ENCODE measurements at places on chromosomes 7 and 10. TPM values are rescaled to one million over a fixed set of nuclear protein-coding genes. Genes with fewer than 3 reads are reported as not detected.

Gene FAM131B
- 3.4 TPM for total RNA-seq

Gene ZPBP
- not detected for total RNA-seq

Gene SBDS
- total RNA-seq, result 43.0 TPM

Gene HOGA1
- 0.36 TPM for total RNA-seq

Gene SPDYE8
- total RNA-seq, result not detected

Gene CYP3A7
- total RNA-seq, result not detected

Gene HABP2
- not detected for total RNA-seq

Gene PTF1A
- total RNA-seq, result not detected

Gene HTR5A
- not detected for total RNA-seq

Gene TAC1
- total RNA-seq, result not detected

DNA sequence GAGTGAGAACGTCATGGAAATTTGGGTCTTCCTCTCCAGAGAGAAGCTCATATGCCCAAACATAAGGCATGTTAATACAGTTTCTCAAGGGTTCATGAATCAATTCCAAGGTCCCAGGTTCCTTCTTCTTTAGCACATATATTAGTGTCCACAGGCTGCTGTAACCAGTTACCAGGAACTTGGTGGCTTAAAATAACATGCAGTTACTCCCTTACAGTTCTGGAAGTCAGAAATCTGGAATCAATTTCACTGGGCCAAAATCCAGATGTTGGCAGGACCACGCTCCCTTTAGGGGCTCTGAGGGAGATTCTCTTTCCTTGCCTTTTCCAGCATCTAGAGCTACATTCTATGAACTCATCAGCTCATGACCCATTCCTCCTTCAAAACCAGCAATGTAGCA is 64.8 kb downstream of the MRC1 start:
- H3K4me1 ChIP-seq, result no peaks in the 10 kb centered on the region
- peaks cover 18% of the 10 kb centered on the region for H3K27me3 ChIP-seq
- DNase-seq, result no peak
- H3K36me3 ChIP-seq, result no peaks in the 10 kb centered on the region
- H3K4me3 ChIP-seq, result no peak overlapping the region
- no peak overlapping the region for H3K27ac ChIP-seq

DNA sequence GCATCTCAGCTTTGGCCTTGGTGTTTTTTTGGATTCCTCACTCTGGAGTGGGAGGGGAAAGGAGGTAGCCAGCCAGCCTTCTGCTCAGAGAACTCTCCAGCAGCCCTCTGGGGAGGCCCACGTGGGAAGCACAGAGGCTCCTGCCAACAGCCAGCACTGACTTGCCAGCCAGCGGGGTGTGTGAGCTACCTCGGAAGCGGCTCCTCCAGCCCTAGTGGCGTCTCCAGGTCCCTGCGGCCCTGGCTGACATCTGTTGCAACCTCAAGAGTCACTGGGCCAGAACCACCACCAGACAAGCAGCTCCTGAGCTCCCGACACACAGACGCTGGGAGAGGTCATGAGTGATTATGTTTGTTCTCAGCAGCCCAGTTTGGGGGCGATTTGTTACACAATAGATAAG is 180.2 kb upstream of the FZD8 start:
- no peaks in the 10 kb centered on the region for H3K36me3 ChIP-seq
- no peaks in the 10 kb centered on the region for H3K4me1 ChIP-seq
- peaks cover 3% of the 10 kb centered on the region for H3K27me3 ChIP-seq
- H3K27ac ChIP-seq, result no peak overlapping the region
- no peak overlapping the region for H3K4me3 ChIP-seq
- DNase-seq, result peak; percentile 54

GRCh38 chr7:40909346-40909980 is 774.7 kb downstream of the SUGCT start:
- H3K4me3 ChIP-seq, result no peak overlapping the region
- no peaks in the 10 kb centered on the region for H3K36me3 ChIP-seq
- no peaks in the 10 kb centered on the region for H3K4me1 ChIP-seq

DNA sequence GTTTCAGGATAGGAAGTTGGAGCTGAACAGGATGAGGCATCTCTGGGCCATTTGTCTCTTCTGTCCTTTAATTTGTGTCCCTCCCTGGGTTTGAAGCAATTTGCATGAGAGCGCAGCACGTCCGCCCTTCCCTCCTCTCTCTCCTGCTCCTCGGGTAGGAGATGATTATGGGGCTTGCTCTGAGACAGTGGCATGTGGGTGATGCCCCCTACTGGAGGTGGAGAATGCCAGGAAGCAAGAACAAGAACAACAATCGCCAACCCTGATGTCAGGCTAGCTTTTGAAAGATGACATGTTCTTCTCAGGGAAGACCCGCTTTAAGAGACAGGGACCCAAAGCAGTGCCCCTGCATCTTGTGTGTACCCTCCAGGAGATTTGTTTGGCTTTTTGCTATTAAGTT is 63.9 kb upstream of the LOXL4 start:
- H3K27me3 ChIP-seq, result no peaks in the 10 kb centered on the region
- H3K36me3 ChIP-seq, result no peaks in the 10 kb centered on the region
- no peak overlapping the region for H3K27ac ChIP-seq
- peaks cover 4% of the 10 kb centered on the region for H3K4me1 ChIP-seq

GRCh38 chr10:124145109-124145870 is 51.9 kb upstream of the CHST15 start:
- no peak for DNase-seq
- no peak overlapping the region for H3K27ac ChIP-seq
- H3K36me3 ChIP-seq, result no peaks in the 10 kb centered on the region
- H3K4me1 ChIP-seq, result no peaks in the 10 kb centered on the region

- no peak overlapping the region for H3K27ac ChIP-seq
- no peak overlapping the region for H3K4me3 ChIP-seq
- DNase-seq, result no peak
- no peaks in the 10 kb centered on the region for H3K36me3 ChIP-seq
- no peaks in the 10 kb centered on the region for H3K27me3 ChIP-seq
Measured at GRCh38 chr7:15747301-15747700, 60.8 kb upstream of the MEOX2 start.

DNA sequence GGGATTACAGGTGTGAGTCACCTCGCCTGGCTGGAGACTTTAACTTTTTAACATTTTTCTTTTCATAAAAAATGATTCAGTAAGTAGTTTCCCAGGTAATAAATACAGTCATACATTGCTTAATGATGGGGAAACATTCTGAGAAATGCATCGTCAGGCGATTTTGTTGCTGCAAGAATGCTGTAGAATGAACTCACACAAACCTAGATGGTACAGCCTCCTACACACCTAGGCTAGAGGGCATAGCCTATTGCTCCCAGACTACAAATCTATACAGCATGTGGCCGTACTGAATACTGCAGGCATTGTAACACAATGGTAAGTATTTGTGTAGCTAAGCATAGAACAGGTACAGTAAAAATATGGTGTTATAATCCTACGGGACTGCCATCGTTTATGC is 108.5 kb upstream of the SFMBT2 start:
- H3K4me3 ChIP-seq, result no peak overlapping the region
- H3K27ac ChIP-seq, result no peak overlapping the region
- H3K4me1 ChIP-seq, result no peaks in the 10 kb centered on the region

GRCh38 chr10:126670056-126670894 is at the start of gene C10orf90:
Gene C10orf90 (minus strand): TSS chr10:126670693. CDS start chr10:126670480, 213 bp downstream.
- H3K36me3 ChIP-seq, result no peaks in the 10 kb centered on the region
- H3K27ac ChIP-seq, result no peak within 1 kb of the TSS
- H3K4me3 ChIP-seq, result no peak within 1 kb of the TSS
- DNase-seq, result no peak
- no peaks in the 10 kb centered on the region for H3K27me3 ChIP-seq

DNA sequence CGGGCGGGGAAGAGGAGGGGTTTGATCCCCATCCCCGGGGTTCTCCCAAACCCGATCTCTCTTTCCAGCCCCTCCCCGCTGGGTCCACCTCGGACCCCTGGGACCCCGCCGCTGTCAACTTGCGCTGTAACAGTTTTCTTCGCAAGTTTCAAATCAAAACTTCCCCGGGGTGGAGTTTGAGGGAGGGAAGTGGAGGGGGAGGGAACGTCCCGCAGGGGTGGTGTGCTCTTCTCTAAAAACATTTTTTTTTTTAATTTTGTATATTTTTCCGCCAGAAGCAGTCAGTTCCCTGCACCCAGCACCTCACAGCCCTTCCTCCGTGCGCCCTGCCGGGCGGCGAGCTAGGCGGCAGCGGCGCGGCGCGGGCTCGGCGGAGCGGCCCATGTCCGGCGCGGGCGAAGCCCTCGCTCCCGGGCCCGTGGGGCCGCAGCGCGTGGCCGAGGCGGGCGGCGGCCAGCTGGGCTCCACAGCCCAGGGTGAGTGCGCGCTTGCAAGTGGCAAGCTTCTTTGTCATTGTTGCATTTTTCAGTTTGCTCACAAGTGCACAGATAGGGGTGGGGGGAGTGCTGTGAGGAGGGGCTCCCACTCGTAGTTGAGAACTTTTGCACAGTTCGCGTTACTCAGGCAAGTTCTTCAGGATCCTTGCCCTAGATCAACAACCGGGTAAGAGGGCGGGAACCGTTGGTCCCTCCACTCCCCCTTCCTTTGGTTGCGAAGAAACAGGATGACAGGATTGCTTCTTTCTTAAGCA is 933 bp downstream of the MDFIC start:
- peak; percentile 77 for DNase-seq
- H3K4me1 ChIP-seq, result peaks cover 4% of the 10 kb centered on the region
- H3K4me3 ChIP-seq, result peak overlapping the region; percentile 68
- H3K27ac ChIP-seq, result peak overlapping the region; percentile 77

DNA sequence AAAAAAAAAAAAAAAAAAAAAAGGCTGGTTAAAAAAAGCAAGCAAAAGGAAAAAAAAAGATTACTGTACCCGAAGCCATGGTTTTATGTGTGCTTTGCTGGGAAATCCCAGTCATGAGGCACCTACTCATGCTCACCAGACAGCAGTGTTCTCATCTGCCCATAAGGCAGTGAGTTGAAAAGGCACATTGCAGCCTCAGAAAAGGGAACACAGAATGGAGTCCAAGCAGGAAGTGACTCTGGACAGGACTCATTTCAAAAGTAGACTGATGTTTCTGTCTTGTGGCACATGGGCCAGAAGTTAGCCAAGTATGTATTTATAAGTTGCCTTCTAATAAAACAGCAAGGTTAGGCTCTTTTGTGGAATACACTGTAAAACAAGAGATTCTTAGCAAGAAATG is 40.2 kb downstream of the PDSS1 start:
- peak; percentile 55 for DNase-seq
- H3K4me3 ChIP-seq, result no peak overlapping the region
- H3K27ac ChIP-seq, result no peak overlapping the region
- H3K4me1 ChIP-seq, result no peaks in the 10 kb centered on the region

- no peaks in the 10 kb centered on the region for H3K4me1 ChIP-seq
- no peaks in the 10 kb centered on the region for H3K36me3 ChIP-seq
- no peak for DNase-seq
- H3K27ac ChIP-seq, result no peak overlapping the region
Measured at GRCh38 chr10:122618461-122619165, 58.1 kb downstream of the DMBT1 start.

DNA sequence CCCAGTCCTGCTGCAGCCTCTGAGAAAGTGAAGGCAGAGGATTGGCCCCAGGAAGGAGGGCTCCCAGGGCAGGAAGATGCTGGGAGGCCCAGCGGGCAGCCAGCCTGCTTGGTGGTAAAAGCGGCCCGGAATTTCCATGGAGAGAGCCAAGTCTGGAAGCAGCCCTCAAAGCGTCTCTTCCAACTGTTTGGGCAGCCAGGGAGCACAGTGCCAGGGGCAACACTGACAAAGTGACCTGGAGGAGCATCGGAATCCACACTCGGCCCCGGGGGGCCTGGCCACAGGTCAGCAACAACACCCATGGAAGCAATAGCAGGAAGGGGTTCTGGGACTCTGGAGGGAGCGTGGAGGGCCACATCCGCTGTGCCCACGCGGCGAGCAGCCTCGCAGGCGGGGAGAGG is 63.2 kb upstream of the FGFR2 start:
- H3K4me3 ChIP-seq, result no peak overlapping the region
- H3K27ac ChIP-seq, result no peak overlapping the region
- no peak for DNase-seq

DNA sequence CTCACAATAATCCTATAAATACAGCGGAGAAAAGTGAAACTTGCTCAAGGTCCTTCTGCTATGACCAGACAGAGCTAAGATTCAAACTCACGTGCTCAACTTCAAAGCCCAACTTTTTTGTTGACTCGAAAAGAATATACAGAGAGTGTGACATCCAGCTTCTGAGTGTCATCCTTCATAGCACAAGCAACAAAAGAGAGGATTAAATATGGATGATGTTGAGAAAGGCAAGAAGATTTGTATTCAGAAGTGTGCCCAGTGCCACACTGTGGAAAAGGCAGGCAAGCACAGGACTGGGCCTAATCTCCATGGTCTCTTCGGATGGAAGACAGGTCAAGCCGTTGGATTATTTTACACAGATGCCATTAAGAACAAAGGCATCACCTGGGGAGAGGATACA is 2.1 kb upstream of the FAM3C start:
- no peaks in the 10 kb centered on the region for H3K36me3 ChIP-seq
- no peaks in the 10 kb centered on the region for H3K4me1 ChIP-seq
- no peak overlapping the region for H3K4me3 ChIP-seq
- H3K27me3 ChIP-seq, result no peaks in the 10 kb centered on the region
- H3K27ac ChIP-seq, result no peak overlapping the region

GRCh38 chr10:71375952-71376351 is 20.8 kb upstream of the CDH23 start:
- no peaks in the 10 kb centered on the region for H3K4me1 ChIP-seq
- H3K36me3 ChIP-seq, result no peaks in the 10 kb centered on the region
- no peak overlapping the region for H3K4me3 ChIP-seq
- no peak for DNase-seq
- peaks cover 45% of the 10 kb centered on the region for H3K27me3 ChIP-seq

Data from IMR-90 (cell line).